OCI-M1 (cell line): ENCODE measurements at places on chromosomes 6 and 20.

DNA sequence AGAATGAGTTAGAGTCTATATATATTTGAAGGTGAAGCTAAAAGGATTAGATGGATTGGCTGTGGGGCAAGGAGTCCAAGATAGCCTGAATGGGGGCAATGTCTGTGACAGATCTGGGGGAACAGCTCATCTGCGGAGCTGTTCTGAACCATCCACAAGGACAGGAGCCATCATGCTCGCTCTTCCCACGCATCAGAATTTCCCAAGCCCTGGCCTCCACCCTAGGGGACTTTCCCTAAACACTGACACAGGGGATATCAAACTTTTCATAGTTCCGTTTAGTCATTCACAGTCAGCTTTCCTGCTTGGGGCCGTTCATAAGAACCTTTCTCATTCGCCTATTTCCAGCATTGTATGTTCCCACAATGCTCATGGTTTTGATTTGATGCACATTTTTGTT, 37.6 kb upstream of the CCN6 start:
- no peak for DNase-seq

DNA sequence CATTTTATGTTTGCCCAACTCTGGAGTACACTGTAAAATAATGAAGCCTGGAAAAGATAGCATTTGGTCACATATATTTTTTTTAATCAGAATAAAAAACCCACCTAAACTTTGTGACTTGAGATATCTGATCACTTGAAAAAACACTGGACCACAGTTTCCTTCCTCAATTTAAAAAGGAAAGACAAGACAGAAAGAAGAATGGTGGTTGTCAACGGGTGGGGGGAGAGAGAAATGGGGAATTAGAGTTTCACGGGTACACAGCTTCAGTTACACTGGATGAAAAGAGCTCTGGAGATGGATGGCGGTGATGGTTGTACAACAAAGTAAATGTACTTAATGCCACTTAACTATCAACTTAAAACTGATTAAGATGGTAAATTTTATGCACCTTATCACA, 14.7 kb upstream of the DST start:
- peak; percentile 23 for DNase-seq

GRCh38 chr6:121055572-121056163, 278.6 kb downstream of the TBC1D32 start:
- DNase-seq = peak; percentile 85

DNA sequence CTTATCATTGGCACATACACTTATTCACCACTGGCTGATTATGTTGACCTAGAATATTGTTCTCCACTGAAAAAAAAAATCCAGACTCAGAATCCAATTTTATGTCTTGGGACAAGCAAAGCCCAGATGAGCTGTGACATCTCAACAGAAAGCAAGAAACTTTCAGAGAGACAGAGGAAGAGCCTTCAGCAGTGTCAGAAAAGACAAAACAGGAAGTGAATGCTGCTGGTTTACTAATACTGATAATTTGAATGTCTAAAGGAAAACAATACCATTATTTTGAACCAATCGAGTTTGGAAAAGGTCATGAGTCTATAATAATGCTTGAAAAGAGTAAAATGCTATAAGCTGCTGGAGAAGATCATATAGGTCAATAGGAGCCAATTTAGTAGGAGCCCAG, 179.8 kb upstream of the RIMS1 start:
- DNase-seq = peak; percentile 8

DNA sequence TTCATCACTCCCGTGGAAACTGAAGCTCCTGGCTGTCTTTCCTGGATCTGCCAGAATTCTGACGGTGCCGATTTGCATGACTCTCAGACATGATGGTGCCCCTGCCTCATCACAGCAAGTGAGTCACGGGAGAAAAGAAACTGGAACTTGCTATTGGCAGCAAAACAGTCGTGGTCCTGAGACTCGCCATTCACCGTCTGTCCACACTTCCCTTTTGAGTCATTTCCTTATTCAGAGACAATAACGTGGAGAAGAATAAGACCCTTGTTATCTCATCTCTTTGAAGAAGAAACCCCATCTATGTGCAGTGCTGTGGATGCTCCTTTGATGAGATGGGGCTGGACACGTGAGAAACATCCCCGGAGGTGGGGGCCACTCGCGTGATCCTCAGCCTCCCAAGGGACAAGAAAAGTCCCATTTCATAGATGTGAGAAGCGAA, 4.2 kb downstream of the GPR31 start:
- DNase-seq = no peak

GRCh38 chr6:36358226-36358915, 21.7 kb upstream of the BNIP5 start:
- peak; percentile 57 for DNase-seq

GRCh38 chr20:38337561-38338140, 8.6 kb upstream of the LBP start:
- DNase-seq = peak; percentile 92

- DNase-seq = no peak
Measured at GRCh38 chr6:87243812-87244211, 78.6 kb upstream of the SMIM8 start.

GRCh38 chr20:10412591-10413408, 21.2 kb downstream of the MKKS start:
- DNase-seq = peak; percentile 13

DNA sequence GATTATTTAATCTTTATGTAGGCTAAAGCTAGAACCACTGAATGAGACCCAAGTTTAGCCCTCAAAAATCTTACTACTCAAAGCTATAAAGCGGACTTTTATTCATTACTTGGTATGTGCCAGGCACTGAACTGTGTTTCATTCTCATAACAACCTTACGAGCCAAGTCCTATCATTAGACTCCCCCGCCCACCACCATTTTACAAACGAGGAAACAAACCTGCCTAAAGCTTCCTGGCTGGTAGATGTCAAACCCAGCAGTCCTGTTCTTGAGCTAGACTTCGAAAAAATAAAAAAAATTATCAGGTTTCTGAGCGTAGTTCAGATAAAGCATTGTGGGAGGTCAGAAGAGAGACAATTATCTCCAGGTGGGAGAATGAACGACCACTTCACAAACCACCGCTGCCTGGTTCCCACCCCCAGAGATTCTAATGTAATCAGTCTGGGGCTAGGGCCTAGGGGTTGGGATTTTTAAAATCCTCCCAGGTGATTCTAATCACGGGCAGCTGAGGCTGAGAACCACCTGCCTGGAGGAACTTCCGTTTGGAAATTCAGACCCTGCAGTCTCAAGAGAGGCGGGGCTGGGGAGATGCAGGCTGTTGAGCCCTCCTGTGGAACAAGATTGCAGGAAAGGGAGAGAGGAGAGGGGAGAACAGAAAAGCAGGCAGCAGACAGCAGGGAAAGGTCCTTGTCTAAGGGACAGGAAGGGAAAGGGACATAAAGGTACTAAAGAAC, 8.6 kb downstream of the ADTRP start:
- DNase-seq = no peak

- DNase-seq = no peak
Measured at GRCh38 chr6:1390946-1391799, 1.8 kb downstream of the FOXF2 start.

DNA sequence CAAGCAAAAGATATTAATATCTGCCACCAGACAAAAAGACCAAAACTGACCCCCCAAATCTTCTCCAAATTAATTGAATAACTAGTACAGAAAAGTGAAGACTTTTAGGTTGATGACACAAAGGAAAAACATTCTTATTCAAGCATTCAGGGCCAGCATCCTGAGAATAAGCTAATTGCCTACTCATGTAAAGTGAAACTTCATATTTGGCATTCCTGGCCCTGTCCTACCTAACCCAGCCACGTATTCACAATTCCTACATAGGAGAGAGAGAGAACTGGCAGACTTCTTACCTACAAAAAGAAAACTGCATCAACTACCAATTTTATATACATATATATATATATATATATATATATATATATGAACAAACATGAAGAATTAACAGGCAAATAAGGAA, 4.9 kb upstream of the ASCC3 start:
- DNase-seq = no peak

DNA sequence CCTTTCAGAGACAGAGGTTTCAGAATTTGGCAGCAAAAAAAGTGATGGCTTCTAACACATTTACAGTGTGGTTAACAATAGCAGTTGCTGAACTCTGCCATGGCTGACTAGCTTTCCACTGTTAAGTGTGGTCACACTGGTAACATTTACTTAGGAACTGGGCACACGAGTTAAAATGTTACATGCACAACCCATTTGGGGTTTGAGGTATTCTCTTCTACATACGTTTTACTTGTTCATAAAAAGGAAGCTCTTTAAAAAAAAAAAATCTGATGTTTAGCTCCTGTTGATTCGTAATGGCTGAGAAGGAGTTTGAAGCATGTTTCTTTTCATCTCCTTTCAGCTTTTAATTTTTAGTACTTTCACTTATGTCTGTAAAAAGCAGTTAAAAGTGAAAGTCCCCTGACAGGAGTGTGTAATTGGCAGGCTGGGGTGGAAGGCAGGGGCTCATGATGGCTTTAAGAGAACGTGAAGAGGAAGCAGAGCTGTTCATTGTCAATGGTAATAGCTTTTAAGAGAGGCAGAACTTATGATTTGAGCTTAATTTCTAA, 245.9 kb downstream of the FARS2 start:
- DNase-seq = peak; percentile 13

GRCh38 chr6:117559299-117559698, 43.0 kb downstream of the GOPC start:
- no peak for DNase-seq

- no peak for DNase-seq
Measured at GRCh38 chr6:155303361-155303870, 10.9 kb downstream of the TFB1M start.

DNA sequence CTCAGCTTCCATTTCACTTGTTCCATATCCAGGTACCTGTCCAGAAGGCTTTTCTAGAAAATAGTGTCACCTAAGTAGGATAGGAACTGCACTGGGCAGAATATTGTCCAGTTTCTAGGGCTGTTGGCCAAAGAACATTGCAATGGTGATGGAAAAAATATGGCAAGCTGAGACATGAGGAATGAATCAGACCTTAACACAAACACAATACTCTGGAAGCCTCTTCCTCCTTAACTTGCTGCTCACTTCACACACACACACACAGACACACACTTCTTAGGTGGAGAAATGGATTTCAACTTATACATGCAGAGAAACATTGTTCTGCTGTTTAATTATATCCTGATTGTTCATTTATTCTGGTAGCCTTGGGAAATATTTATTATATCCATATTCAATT, 203.0 kb upstream of the RGS17 start:
- DNase-seq = no peak

DNA sequence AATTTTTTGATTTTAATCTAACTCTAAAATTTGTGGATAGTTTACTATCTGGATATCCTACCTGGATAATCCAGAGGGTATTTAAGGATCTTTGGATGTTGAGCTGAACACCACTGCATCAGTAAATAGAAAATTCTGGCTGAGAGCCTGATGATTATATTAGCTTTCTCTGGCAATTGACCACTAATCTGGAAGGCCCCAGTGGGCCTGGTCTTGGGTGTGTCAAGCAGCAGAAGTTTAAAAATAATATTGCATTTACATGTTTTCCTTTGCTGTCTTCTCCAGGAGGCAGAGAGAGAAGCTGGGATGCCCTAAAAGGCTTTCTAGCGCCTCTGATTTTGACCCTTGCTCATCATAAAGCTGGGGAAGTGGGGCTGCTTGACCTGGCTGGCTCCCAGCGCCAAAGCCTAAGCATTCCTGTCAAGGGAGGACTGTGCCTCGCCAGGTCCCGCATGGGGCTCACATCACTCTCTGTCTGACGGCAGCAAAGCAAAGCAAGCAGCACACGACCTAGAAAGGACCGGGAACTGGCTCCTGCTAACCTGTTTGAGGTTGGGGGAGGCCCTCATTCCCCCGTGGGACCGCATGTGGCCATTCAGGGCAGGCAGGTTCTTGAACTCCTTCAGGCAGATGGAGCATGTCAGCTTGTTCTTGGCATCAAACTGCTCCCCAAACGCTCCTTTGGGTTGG, 46.6 kb upstream of the MRPS10 start:
- no peak for DNase-seq

GRCh38 chr6:10449751-10450150, 34.9 kb upstream of the TFAP2A start:
- DNase-seq = peak; percentile 18

GRCh38 chr6:158622545-158623190, 21.9 kb downstream of the DYNLT1 start:
- no peak for DNase-seq

- peak; percentile 20 for DNase-seq
Measured at GRCh38 chr20:14700639-14700960, 363.2 kb upstream of the FLRT3 start.

DNA sequence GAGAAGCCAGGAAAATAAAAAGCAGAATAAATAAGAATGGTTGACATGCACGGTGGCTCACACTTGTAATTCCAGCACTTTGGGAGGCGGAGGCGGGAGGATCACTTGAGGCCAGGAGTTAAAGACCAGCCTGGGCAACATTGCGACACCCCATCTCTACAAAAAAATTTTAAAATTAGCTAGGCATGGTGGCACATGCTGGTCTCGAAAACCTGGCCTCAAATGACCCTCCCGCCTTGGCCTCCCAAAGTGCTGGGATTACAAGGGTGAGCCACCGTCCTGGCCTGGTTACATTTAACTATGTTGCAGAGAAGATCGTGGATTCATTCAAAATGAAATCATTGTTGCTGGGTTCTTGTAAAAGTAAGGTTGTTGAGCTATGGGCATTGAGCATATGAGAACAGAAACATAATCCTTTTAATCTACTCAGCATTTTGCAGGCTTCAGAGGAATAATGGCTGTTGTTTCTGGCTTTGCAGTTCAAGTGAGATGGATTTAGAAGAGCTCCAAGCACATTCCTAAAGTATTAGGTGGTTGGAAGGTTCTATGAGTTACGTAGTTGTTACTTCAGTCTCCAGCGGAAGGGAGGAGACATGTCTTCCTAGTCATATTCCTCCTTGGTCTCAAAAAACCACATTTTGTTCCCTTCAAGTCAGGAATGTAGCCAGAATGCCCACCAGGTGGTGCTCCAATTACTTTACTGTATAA, 45.6 kb upstream of the RAB23 start:
- DNase-seq = peak; percentile 75

- DNase-seq = no peak
Measured at GRCh38 chr6:41642960-41643898, 5.0 kb downstream of the MDFI start.

DNA sequence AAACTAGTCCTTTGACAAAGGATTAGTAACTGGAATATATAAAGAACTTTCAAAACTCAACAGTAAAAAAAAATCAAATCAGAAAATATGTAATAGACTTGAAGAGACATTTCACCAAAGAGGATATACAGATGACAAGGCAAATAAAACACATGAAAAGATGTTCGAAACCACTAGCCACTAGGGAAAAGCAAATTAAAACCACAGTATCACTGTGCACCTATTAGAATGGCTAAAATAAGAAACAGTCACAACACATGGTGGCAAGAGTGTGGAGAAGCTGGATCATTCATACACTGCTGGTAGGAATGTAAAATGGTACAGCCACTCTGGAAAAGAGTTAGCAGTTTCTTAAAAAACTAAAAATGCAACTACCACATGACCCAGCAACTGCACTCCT, 14.9 kb downstream of the ZBTB2 start:
- DNase-seq = no peak
